ENCODE measurements at places on chromosomes 7 and 10.

DNA sequence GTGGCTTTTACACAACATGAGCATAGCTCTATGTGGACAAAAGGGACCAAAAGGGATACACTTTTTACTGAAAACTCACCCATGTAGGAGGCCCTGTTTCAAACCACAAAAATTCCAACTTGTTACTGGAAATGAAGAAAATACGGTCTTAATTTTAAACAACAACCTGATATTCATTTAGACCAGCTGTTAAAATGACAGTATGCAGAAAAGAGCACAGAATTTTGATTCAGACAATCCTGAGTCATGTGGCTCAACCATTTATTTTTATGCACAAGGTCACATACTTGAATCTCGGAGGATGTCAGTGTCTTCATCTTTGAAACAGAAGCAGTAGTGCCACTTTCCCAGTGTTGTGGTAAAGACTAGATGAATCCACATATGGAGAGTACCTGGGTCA is 426.5 kb upstream of the NFE2L3 start:
- no peak for DNase-seq

DNA sequence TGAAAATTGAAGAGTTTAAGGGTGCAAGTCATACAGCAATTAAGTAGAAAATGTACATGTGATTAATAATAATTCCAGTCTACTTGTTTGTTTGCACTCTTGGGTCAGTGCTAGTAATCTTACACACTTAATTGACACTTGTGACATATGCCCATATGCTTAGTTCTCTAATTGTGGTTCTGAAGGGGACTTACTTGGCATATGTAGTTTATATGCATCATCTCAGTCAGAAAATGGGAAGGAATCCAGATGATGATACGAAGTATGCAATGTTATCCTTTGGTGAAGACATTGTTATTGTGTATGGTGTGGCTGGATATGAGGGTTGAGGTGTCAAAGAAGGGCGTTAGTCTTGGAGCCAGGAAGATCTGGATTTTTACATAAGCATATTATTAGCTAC is 193.5 kb upstream of the HDAC9 start:
- no peak for DNase-seq

- no peak for DNase-seq
Observed at GRCh38 chr7:29468196-29468595, 95.4 kb upstream of the PRR15 start.

GRCh38 chr7:123022576-123022975 is 27.1 kb upstream of the TAS2R16 start:
- DNase-seq: no peak

- no peak for DNase-seq
Observed at GRCh38 chr10:71880425-71881306, 29.6 kb upstream of the PSAP start.

GRCh38 chr10:111128331-111129180 is 51.7 kb downstream of the ADRA2A start:
- DNase-seq: peak; percentile 4

DNA sequence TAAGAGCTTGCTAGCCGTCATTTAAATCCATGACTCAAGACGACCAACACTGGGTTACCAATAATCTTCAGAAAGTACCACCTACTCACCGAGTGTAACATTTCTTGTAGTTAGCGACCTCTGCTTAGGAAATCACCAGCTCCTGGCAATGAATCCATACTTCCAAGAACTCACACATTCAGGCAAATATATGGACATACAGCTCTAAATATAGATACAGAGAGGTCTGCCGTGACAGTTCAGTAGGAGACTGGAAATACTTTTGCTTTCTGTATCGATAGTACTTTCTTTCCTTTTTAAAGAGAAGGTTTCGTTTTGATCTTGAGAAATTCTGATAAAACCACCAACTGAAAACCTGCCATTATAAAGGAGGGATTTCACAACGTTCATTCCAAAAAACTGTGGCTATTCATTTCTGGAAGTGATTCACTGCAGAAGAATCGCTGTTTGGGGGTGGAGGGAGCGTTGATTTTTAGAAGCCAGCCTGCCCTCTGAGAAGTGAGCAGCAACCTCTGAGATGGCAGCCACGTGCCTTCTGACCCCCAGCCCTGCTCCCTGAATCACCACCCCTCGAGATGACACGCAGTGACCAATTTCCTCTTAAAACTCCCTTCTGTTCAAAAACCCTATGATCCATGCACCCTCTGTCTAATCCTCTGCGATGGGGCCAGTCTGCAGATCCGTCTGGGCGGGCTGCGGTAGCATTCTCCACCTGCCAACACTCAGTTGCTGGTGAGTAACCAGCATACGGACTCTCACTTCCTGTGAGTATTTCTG is 179.0 kb upstream of the KLF14 start:
- peak; percentile 50 for DNase-seq

- DNase-seq: no peak
Observed at GRCh38 chr7:7228472-7228871, 46.1 kb downstream of the C1GALT1 start.

DNA sequence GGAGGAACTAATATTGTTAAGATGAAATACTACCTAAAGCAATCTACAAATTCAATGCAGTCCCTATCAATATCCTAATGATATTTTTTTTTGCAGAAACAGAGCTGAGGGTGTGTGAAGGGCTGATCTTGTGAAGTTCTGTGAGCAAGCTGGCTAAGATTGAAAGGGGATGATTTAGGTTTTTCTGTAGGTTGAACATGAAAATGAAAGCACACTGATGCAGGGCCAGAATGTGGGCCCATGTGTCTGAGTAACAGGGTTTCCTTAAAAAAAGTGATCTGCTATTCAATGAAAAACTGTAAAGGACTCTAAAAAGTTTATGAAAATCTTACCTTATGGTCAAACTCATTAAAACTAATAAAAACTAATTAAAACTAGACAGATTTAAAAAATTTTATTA is 47.4 kb downstream of the GRB10 start:
- DNase-seq: no peak

DNA sequence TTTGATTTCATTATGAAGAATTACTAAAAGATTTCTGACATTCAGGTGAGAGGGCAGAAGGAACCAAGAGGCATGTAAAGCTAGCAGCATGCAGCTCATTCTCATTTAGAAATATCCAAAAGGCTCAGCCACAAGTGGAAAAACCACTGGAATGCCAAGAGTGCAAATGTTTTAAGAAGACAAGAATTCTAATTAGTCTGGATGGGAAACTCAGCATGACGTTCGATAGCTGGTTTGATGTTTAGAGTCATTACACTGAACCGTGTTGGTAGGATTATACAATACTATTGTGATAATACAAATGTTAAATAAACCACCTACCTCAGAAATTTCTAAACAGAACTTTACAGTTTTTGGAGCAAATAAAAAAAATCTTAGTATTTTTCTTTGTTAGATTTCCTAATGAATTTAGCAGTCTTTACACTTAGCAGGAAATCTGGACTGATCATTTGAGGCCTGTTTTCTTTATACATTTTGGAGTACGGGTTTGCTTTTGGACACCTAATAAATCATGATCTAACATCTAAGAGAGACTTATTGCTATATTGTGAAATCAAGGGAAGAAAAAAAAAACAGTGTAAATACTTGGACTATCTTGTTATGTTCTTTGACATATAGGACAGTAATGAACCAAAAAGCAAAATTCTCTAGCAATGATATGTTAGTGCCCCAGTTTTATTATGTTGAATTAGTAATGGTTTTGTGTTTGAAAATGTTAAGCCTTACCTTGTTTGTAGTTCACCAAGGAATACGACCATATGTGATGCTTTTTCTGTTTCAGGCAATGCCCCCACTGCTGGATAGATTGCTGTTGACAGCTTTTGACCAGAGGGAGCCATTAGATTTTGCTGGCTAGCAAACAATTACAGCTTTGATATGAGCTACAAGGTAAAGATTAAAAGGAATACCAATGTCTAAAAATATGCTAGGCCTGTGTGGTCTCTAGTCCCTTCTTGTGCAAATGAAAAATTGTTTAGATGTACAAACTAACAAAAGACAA is 354.1 kb upstream of the SEMA3A start:
- DNase-seq: no peak

DNA sequence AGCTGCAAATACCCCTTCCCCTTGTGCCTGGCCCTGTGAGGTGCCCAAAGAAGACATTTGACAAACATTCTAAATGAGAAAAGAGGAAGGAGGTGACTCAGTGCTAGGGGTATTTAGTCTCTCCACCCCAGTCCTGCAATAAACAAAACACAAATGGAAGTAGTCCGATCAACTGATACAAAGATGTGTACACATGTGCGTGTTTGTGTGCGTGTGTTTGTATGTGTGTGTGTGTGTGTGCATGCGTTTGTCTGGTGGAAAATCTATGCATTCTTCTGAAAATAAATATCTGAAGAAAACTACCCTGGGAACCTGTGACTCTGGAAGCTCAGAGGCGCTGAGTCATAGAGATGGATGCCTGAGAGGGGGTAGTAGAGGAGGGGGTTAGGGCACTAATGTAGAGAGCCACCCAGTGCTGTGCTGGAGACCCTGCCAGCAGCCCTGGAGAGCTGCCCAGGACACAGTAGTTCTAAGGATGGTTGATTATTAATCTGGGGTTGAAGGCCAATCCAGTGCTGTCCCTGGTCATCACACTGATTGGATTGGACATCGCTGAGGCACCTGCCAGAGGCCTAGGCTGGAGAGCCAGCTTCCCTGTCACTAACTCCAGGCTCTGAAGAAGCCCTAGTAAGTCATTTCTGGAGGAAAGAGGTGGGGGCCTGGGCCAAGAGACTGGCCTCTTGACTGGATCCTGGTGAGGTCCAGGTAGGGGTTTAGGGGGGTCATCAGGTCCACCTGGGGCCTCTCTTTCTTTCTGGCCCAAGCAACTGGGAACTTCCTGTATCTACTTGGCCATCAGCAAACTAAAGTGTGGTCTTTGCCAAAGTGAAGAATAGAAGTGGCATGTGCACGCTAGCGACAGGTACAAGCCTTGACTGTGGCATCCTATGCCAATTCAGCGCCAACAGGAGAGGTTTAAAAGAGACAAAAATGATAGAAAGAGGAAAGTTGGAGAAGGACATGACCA is 18.5 kb downstream of the SFTPA1 start:
- DNase-seq: no peak

GRCh38 chr7:79182283-79182682 is 271.2 kb downstream of the MAGI2 start:
- DNase-seq: no peak

DNA sequence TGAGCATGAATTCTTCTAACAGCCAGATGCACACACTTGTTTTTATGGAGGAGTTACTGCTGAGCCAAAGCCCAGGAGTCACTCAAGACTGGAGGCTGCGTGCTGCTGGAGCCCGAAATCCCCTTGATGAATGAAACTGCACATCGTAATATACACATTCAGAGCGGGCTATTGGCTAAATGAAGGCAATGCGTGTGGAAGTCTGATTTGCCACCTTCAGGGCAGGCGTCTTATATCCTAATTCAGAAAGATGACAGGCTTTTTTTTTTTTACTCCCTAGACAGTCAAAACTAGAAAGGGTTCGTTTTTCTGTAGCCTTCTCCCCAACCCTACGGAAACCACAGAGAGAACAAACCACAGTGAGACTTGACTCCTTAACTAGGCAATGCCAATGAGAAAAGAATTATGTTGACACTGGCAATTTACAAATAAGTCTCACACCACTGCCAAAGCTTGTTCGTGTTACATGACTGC is 227.2 kb upstream of the KLF14 start:
- peak; percentile 23 for DNase-seq

GRCh38 chr7:78379148-78379547 is 580.6 kb downstream of the PHTF2 start:
- DNase-seq: no peak

DNA sequence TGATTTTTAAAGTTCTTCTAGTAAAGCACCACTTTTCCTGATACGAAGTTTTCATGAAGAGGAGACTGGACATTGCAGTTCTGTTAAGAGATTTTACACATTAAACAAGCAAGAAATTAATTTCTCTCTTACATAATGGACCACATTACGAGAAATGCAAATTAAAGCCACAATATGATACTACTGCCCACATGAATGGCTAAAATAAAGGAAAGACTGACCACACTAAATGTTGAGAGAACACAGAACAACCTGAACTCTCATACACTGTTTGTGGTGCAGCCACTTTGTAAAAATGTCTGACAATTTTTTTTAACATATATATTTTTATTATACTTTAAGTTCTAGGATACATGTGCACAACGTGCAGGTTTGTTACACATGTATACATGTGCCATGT is 44.0 kb upstream of the HERPUD2 start:
- no peak for DNase-seq

GRCh38 chr7:130379921-130380860 is at the start of gene CPA1:
TSS of gene CPA1 (plus strand) at chr7:130380494. CDS start at chr7:130380521, 27 bp downstream.
- no peak for DNase-seq

- DNase-seq: no peak
Observed at GRCh38 chr10:126049759-126050700, 153.7 kb downstream of the FANK1 start.

GRCh38 chr7:22470981-22471380 is 29.0 kb downstream of the STEAP1B start:
- no peak for DNase-seq

DNA sequence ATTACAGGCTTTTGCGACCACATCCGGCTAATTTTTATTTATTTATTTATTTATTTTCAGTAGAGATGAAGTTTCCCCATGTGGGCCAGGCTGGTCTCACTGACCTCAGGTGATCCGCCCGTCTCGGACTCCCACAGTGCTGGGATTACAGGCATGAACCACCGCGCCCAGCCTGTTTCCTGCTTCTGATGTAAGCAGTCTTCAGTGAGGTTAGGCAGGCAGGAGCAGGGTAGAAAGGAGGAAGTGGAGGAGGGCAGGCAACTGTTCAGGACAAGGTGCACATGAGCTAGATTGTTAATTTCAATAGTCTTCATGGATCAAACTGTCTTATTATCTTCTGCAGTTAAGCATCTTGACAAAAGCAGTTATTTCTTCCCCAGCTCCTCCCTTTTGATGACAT is 605.0 kb downstream of the CCSER2 start:
- no peak for DNase-seq

DNA sequence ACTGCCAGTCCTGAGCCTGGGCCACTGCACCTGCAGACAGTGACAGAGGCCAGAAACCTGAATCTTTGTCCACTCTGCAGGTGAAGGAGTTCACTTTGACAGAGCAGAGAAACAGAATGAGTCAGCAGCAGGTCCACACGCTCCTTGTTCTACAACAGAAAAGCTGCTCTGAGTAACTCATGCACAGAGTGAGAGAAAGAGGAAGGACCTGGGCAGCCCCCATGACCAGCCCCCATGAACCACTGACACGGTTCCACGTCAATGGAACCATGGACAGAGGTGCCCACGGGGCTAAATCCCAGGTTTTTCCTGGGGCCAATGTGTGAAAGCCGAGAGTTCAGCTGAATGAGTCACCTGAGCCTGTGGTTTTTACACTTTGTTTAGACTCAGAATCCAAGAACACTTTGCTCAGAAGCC is 40.8 kb upstream of the CTBP2 start:
- no peak for DNase-seq

DNA sequence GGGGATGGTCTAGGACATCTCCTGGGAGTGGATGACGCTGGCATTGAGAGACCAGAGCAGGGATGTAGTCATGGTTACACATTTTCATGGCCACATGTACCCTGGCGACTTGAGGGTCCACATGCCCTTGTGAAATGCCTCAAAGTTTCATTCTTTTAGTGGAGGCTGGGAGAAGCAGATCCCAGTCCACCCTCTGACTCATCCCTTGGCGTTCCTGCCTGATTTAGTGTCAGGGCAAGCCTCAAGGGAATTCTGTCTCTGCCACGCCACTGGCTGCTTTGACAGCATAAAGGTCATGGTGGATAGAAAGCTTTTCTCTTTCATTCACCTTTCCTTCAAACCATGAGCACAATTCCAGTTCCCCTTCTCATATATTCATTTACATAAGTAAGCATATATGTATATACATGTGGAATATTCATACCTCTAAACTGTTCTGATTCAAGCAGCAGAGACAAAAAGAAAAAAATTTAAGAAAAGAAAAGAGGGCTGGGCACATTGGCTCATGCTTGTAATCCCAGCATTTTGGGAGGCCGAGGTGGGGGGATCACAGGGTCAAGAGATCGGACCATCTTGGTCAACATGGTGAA is 21.8 kb upstream of the KIF5B start:
- no peak for DNase-seq
